ENCODE measurements at places on chromosomes 7 and 10. TPM values are rescaled to one million over a fixed set of nuclear protein-coding genes. Genes with fewer than 3 reads are reported as not detected.

The PDAP1 gene
- total RNA-seq: 80.8 TPM

The CPED1 gene
- total RNA-seq: 26.5 TPM

The GIMAP4 gene
- total RNA-seq: 21.5 TPM

The CEP55 gene
- total RNA-seq: 7.4 TPM

The GLI3 gene
- 11.3 TPM for total RNA-seq

The POLR2J2 gene
- 4.1 TPM for total RNA-seq

The UBE2H gene
- 96.6 TPM for total RNA-seq

The BMPER gene
- 36.3 TPM for total RNA-seq

The SORCS3 gene
- 3.7 TPM for total RNA-seq

The SPOCK2 gene
- 188 TPM for total RNA-seq

The SLC18A2 gene
- 5.8 TPM for total RNA-seq

The AGBL3 gene
- 5.9 TPM for total RNA-seq

Data from spinal cord (tissue), 10 donors.